ENCODE measurements at places on chromosomes 3 and 15. TPM values are rescaled to one million over a fixed set of nuclear protein-coding genes. Genes with fewer than 3 reads are reported as not detected.

- DNase-seq: no peak
Observed at GRCh38 chr3:57927916-57928315, 80.3 kb upstream of the FLNB start.

The APOD gene
- total RNA-seq: 603 TPM

DNA sequence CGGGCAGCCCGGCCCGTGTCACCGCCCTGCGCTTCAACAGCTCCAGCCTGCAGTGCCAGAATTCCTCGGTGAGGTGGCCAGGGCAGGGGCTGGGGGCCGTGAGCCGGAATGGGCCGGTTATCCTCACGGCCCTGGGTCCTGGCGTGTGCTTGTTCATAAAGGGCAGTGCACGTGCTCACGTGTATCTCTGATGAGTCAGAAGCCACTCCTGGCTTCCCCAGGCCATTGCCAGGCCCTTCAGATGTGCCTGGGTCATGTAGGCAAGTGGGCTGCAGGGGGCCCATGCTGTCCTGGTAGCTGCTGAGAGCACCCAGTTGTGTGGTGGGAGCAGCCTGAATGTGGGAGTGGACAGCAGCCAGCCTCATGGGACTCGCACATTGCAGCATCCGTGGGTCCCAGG is 29.2 kb downstream of the PLXNA1 start:
- DNase-seq: no peak

DNA sequence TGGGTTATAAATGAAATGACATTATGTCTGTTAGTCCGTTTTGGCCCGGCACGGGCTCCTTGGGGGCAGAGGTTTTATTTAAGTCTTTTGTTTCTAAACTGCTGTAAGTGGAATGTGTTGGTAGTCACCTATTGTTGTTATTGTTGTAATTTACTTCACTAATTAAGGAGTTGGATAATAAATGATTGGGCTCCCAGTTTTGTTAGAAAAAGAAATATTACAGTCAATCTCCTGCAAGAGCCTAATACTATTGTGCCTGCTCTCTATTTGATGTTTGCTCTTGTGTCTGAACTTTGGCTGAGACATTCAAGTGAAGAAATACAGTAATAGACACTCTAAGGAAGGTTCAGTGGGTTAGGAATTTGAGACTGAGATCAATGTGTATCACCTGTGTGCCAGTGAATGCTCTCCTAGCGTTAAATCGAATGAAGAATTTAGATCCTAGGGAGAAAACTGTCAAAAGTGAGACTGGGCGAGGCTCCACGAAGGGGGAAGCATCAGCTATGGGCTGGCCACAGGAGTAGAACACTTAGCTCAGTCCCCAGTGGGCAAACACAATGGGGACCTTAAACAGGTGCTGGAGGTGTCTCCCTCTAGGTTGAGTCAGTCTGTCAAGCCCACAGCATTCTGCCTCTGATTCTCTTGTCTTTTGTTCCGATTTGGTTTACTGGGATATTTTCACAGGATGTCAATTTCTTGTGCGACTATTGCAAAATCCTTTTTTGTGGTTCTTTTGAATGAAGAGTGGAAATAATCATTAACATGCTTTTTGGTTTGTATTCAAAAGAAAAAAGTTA is 1.2 kb downstream of the ROBO2 start:
- no peak for DNase-seq

- no peak for DNase-seq
Observed at GRCh38 chr3:72789786-72790185, 58.5 kb downstream of the SHQ1 start.

DNA sequence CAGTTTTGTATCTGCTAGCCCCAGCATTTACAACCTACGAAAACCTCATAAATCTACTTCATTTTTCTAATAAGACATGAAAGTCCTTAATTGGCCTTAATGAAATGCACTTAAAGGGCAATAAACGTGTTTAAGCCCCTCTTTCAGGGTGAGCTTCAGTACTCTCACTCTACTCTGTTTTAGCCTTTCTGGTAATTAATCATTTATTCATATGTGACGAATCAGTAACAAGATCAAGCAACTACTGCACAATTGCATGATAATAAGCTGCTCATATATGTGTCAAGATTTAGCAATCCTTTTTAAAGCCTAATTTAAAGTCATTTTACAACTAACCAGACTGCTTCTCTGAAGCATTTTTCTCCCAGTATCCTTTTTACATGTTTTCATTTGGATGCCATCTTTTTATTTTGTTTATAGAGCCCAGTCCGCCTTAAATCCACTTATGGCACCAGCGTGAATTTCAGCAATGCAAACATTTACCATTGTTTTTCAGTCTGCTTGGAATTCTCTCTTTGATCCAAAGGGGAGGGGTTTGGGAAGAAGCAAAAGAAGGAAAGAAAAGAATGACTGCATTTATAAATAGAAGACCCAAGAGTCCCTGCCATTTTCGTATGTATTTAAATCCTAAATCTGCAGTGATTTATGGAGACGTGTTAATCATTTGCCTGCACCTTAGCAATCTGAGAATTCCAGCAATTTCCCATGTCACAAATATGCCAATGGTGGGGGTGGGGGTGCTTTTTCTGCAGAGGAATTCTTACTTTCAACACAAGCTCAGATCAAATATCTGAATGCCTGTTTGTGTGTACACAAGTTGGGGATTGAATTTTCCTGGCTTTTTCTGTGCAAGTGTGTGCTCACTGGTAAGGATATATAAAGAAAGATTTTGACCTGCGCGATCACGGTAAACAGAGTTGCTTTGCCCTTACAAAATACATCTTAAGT is 230.8 kb upstream of the TBC1D5 start:
- DNase-seq: no peak

- DNase-seq: no peak
Observed at GRCh38 chr3:98531622-98532274, at the start of gene GPR15. TSS of gene GPR15 (plus strand) at chr3:98531978. CDS start at chr3:98532034, 56 bp downstream.

The UNC13C gene
- total RNA-seq: 0.07 TPM

The C2CD4B gene
- total RNA-seq: 1.7 TPM

DNA sequence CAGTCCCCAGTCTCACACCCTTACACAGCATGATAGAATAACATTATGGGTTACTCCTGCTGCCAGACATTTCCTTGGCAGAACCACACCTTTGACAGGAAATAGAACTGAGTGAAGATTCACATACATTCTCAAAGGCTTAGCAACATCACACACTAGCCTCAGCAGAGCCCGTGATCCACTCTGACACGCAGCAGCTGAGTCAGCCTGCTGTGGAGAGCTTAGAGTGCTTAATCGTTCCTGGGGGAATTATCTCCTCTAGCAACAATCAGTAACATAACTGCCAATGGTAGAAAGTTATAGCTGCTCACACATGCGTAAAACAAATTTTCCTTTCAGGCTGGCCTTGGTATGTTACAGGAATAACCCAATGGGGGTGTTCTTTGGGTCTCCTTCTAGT is 382.1 kb downstream of the GAP43 start:
- peak; percentile 29 for DNase-seq

DNA sequence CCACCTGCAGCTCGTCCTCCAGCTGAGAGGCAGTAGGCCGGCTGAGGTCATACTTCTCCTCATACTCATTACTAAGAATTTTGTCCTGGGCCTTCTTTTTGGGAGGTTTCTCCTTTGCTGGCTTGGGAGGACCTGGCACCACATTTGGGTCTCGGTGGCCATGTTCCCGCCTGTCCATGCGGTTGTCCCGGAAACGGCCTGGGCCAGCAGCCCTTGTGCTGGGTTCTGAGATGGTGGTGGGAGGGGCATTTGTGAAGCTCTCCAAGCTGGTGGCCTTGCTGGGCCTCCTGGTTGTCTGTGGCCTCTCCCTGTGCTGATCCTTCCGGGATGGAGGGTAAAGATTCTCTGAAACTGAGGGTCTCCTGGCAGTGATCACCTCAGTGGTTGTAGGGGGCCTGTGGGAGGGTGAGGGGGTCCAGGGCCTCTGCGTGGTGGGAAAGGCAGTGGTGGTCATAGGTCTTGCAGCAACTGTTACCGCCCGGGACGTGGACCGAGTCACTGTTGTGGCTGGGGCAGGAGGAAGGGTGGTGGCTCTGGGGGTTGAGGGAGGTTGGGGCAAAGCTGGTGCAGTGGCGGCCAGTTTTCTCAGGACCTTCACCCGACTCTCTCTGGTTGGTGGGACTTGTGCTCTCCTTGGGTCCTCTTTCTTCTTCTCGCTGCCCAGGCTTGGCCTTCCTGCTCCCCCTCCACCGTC is 2.5 kb downstream of the CCDC80 start:
- DNase-seq: peak; percentile 73

DNA sequence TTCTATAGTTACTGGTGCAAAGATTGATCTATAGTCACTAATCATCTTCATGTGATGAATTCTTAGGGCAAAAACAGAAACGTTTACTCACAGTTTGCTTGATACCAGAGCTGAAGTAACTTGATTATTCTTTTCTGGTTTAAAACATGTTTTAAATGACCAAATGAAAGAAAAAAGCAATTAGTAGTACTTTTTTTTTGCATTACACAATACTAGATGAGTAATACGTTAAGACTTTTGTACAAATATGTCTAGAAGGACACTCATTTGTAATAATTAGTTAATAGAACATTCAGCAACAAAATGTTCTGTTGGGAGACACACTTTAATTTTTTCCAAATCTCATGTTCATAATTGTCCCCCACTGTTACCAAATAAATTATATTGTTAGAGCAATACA is 523.2 kb downstream of the SOX2 start:
- DNase-seq: no peak

The BMF gene
- 3.2 TPM for total RNA-seq

GRCh38 chr3:114364806-114365654 is 71.2 kb downstream of the TIGIT start:
- DNase-seq: no peak

The TMEM266 gene
- 0.10 TPM for total RNA-seq

- no peak for DNase-seq
Observed at GRCh38 chr3:13654330-13655060, 105.6 kb downstream of the FBLN2 start.

GRCh38 chr3:112699436-112699978 is 58.6 kb upstream of the CCDC80 start:
- no peak for DNase-seq

The UROC1 gene
- not detected for total RNA-seq

The KNG1 gene
- total RNA-seq: 0.37 TPM

The C3orf85 gene
- total RNA-seq: not detected

GRCh38 chr15:63156086-63156710 is 1.1 kb downstream of the RPS27L start:
- no peak for DNase-seq

- no peak for DNase-seq
Observed at GRCh38 chr3:171058058-171058457, 31.5 kb upstream of the SLC2A2 start.

- no peak for DNase-seq
Observed at GRCh38 chr15:50556642-50557371, 10.3 kb upstream of the USP50 start.

DNA sequence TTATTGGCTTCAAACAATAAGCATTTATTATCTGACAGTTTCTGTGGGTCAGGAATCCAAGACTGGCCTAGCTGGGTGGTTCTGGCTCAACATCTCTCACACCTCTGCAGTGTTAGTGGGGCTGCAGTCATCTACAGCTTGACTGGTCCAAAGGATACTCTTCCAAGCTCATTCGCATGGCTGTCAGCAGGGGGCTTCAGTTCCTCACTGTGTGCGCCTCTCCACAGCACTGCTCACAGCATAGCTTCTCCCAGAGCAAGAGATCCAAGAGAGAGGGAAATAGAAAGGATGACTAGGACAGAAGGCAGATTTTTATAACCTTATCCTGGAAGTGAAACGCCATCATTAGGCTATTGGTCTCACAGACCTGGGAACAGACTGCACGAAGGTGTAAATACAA is 64.2 kb downstream of the MAGI1 start:
- DNase-seq: no peak

The CIDEC gene
- total RNA-seq: 2.5 TPM

GRCh38 chr3:30553641-30554316 is 52.6 kb upstream of the TGFBR2 start:
- DNase-seq: no peak

DNA sequence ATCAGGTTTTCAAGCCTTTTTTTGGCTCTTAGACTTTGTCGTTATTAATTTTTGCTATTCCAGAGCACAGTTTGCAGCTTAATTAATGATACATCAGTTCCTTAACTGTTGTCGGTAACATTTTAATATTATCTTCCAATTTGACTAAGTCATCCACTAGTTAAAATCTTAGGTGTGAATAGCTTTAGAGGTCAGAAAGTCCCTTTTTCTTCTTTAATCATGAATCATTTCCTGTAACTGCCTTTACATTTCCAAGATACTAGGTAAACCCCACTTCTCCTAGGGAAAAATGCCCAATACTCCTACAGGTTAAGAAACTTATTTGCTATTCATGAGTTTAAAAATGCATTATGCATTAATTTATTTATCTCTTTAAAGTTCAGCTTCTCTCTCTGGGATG is 260.9 kb upstream of the CFAP20DC start:
- no peak for DNase-seq

DNA sequence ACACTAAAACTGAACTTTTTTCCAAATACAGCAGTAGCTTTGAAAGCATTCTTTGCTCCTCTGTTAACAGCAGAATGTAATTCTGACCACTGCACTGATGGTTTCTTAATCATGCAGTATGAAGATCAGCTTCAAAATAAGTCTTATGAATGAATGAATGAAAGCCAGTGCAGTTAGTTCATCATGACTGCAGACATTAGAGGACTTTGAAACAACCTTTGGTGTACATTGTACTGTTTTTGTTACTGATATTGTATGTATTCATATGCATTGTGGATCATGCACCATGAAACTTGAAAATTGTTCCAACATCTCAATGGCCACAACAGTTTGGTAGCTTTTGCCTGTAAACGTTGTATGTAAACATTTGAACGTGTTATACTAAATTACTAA is 1.3 kb upstream of the TNIK start:
- DNase-seq: no peak

- no peak for DNase-seq
Observed at GRCh38 chr3:88863196-88863595, 244.2 kb upstream of the EPHA3 start.

DNA sequence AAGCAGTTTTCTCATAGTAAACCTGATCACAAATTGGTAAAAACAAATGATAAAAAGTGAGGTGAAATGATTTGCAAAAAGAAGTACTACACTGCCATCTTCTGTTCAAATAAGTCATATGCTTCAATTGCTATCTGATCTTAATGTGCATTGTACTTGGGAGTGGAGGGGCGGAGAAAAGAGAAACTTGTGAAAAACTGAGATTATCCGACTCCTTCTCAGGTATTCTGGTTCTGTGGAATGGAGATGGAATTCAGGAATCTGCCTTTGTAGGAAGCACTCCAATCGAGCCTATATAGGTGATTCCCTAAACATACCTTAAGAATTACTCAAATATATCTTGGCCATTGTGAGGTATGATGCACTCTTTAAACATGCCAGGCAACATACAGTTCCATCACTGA is 180.6 kb downstream of the CHL1 start:
- no peak for DNase-seq

DNA sequence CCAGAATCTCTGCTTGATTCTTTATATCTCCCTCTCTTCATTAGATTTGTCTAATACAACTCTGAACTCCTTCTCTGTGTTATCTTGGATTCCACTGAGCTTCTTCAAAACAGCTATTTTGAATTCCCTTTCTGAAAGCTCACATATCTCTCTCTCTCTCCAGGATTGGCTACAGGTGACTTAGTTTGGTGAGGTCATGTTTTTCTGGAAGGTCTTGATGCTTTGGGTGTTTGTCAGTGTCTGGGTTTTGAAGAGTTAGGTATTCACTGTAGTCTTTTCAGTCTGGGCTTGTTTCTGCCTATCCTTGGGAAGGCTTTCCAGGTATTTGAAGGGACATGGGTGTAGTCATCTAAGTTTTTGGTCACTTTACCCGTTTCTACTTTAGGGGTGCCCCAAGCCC is 781.8 kb downstream of the FHIT start:
- DNase-seq: no peak

GRCh38 chr3:42504334-42505127 is 2.1 kb downstream of the VIPR1 start:
- DNase-seq: no peak

The PARP6 gene
- 49.6 TPM for total RNA-seq

The MYRIP gene
- 0.84 TPM for total RNA-seq

Data from left ventricle myocardium superior (tissue), 1 donor.